ENCODE measurements at places on chromosomes 1 and 21. TPM values are rescaled to one million over a fixed set of nuclear protein-coding genes. Genes with fewer than 3 reads are reported as not detected.
A peak's percentile ranks its signal among the peaks of the same experiment; 100 is the strongest.

DNA sequence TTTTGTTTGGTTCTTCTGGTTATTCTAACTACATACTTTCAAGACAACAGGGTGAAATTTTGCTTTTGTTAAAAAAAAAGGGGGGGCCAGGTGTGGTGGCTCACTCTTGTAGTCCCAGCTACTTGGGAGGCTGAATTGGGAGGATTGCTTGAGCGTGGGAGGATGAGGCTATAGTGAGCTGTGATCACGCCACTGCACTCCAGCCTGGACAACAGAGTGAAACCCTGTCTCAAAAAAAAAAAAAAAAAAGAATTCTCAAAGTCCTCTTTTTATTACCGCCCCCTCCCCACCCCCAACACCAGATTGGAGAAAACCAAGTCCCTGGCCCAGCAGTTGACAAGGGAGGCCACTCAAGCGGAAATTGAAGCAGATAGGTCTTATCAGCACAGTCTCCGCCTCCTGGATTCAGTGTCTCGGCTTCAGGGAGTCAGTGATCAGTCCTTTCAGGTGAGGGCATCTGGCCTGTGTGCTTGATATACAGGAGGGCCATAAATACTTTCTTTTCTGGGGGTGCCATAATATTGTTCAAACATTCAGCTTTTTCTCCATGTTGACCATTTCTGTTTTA is 50.2 kb downstream of the LAMC2 start:
- no peak for DNase-seq

- DNase-seq = no peak
Measured at GRCh38 chr1:2948751-2949680, 72.3 kb upstream of the ACTRT2 start.

Gene PTPN7
- total RNA-seq = 242 TPM

Gene EIF2D
- 45.1 TPM for total RNA-seq

Gene IGSF8
- 44.4 TPM for total RNA-seq

GRCh38 chr1:206419783-206420182 is 50.5 kb upstream of the IKBKE start:
- no peak for DNase-seq

DNA sequence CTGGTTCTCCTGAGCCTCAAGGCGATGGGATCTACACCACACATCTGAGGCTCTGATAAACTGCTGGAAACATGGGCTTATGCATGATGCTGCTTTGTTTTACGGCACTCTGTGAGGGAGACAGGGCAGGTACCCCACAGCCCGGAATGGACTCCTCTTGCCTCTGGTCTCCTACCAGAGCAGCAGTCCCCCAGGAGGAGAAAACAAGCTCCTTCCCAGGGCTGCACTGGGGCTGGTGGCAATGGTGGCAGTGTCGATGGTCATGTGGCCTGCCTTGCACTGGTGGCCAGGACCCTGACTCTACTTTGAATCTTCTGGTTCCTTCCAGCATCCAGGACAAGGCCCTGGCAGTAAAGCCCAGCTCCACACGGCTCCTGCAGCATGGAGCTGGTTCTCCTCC is 79.4 kb downstream of the TOMM20 start:
- DNase-seq = no peak

GRCh38 chr1:230595181-230595580 is 47.1 kb upstream of the COG2 start:
- DNase-seq = no peak

Gene C8A
- not detected for total RNA-seq

GRCh38 chr1:183514235-183514634 is 41.9 kb downstream of the SMG7 start:
- DNase-seq = no peak

GRCh38 chr1:46725736-46726108 is 6.8 kb upstream of the EFCAB14 start:
- DNase-seq = no peak

DNA sequence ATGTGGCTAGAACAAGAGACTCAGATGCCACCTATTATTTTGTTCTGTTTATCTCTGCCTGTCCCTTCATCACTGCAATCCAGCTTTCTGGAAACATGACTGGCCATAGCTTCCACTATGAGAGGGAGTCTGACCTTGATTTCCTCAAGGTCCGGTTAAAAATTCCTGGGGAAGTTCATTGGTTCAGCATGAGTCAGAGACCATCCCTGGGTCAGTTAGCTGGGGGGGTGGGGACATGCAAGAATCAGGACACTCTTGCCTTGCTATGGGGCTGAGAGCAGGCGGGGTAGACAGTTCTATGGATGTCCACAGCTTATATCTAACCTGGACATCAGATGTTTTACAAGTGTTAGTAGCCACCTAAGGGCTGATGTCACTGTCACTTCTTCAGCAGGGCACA is 81.1 kb downstream of the TENT5C start:
- DNase-seq = no peak

- peak; percentile 64 for DNase-seq
Measured at GRCh38 chr1:54542120-54542961, 5.7 kb upstream of the ACOT11 start.

DNA sequence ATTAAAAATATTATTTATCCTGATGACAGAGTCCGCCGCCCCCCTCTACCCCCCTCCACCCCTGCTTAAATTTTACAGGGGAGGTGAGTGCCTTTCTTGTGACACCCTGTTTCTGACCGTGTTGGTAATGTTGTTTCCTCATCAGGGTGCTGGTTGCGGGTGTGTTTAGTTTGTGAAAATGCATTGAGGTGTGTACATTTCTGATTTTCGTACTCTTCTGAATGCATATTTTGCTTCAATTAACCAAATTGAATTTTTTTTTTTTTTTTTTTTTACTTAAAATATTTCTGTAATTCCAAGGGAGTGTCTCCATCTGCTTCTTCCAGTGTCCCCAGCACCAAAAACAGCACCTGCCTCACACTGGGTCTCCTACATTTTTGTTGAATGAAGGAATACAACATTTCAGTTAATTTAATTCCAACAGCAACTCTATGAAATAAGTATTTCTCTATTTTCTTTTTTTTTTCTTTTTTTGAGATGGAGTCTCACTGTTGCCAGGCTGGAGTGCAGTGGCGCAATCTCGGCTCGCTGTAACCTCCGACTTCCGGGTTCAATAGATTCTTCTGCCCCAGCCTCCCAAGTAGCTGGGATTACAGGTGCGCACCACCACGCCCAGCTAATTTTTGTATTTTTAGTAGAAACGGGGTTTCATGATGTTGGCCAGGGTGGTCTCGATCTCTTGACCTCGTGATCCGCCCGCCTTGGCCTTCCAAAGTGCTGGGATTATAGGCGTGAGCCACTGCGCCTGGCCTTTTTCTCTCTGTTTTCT is 5.6 kb upstream of the SLC2A1 start:
- no peak for DNase-seq

Gene POTED
- not detected for total RNA-seq

Gene RNF223
- not detected for total RNA-seq

Gene TRAF3IP3
- total RNA-seq = 322 TPM

DNA sequence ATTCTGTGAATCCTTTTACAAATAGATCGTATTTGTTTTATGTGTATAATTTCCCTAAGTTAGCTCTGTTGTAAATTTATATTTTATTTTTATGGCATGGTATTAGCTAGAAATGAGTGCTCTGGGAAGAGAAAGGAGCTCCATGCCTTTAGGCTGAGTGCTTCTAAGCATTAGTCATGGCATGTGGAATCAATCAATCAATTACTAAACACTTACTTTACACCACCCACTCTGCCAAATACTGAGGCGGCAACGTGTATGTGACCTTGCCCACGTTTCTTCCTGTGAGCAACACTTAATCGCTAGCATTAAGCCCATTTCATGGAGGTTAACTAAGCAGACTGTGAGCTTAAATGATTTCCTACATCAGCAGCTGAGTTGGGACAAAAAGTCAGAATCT is 7.2 kb upstream of the BECN2 start:
- no peak for DNase-seq

Gene DENND2C
- total RNA-seq = 0.40 TPM

- no peak for DNase-seq
Measured at GRCh38 chr21:15285556-15285955, 220.8 kb upstream of the NRIP1 start.

DNA sequence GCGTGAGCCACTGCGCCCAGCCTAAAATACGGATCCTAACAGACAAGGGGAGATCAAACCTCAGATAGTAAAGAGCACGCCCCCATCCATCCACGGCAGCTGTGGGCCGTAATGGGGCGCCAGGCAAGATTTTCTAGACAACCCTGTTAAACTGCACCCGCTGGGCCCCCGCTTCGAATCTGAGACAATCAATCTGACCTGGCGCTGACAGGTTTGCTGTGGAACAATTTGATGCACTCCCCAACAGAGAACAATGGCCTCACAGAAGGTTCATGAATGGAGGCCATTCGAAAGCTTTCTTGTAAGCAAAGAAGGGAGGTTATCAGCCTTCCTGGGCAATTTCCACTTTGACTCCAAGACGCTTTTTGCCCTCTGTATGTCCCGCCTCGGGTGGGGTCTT is 30.5 kb downstream of the CLSTN1 start:
- no peak for DNase-seq

Gene CD101
- 28.6 TPM for total RNA-seq

DNA sequence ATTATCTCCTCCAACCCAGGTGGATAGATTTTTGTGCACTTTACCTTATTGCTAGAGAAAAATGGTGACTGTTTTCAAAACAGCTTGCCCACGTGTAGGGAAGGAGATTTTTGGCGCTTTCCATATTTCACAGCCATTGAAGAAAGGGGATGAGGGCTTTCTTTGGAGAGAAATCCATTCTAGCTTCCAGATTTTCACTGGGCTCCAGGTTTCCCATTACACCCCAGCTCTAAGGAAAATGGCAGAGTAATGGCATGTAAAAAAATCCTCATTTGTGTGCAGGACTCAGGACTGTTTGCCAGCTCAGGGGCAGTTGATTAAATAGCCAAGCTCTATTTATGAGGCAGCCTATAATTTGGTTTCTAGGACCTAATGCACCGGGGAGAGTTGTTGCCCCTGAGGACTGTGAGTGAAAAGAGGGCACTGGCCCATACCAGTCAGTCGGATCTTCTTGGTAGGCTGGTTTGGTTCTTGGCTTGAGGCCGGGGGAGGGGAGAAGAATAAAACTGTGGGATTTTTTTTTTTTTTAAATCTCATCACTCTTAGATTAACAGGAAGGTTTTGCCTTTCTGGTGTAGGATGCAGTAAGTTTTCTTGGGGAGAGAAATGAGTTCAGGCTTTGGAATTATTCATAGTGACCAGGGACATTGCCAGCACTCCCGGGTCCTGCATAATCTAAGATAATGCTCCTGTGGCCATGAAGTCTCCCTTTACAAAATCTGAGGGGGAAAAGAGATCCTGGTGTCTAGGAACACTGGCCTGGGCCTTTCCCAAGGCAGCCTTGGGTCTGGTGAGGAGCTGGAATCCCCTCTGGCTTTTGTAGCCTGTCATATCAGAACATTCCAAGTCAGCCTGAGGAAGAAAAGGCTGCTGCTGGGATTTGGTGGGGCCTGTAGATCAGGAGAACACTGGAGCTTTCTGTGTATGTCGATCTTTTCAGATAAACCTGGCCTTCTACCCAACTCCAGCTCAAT is 1.9 kb upstream of the ARID1A start:
- peak; percentile 24 for DNase-seq

DNA sequence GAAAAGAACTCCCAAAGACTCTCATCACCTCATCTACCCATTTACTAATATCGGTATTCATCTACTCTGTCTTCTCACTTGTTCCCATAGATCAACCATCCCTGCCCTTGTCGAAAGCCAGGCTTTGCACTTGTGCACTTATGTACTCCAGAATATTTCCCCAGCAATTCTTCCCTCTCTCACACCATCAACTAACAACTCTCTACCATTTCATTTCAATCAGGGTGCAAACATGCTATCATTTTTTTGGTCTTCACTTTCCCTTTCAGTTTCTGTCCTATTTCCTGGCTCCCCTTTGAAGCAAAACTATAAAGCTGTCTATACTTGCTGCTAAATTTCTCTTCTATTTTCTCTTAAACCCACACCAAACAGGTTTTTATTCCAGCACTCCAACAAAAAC is 6.7 kb downstream of the C1orf105 start:
- no peak for DNase-seq

DNA sequence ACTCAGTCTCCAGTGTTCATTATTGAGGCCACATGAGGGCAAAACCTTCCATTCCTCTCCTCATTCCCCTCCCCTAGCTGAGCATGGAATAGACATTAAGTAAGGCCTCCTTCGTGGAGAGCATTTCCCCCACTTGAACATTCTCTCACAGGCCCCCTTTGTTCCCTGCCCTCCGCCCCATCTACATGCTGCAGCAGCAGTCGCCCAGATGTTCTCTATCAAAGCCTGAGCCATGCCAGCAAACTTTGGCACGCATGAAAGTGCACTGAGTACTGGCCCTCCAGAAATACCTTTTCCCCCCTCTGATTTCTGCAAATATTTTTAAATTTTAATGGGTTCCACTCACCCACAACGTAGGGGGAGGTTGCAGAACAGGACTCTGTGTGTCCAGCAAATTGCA is 20.9 kb upstream of the GORAB start:
- DNase-seq = no peak

DNA sequence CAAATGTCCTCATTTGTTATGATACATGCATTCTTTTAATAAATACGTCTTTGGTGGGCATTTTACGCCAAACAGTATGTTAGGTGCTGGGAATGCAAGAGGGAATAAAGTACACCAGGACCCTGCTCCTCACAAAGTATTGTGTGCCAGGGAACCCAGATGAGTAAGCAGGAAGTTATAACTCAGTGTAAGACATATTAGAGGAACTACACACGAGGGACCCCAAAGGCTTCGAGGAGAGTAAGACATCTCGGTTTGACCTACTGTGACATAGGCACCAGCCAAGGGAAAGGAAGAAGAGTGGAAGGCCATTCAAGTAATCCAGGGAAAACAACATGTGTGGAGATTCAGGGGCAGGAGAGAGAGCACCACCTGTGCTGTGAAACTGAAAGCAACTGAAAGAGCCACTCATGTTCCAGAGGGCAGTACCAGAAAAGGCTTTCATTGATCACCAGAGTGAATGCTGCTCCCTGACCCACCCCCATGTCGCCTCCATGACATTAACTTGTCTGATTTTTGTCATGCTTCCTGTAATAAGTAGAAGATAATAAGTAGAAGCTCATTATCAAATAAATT is 542.5 kb upstream of the PKN2 start:
- DNase-seq = no peak

Gene FAM110D
- total RNA-seq = not detected

DNA sequence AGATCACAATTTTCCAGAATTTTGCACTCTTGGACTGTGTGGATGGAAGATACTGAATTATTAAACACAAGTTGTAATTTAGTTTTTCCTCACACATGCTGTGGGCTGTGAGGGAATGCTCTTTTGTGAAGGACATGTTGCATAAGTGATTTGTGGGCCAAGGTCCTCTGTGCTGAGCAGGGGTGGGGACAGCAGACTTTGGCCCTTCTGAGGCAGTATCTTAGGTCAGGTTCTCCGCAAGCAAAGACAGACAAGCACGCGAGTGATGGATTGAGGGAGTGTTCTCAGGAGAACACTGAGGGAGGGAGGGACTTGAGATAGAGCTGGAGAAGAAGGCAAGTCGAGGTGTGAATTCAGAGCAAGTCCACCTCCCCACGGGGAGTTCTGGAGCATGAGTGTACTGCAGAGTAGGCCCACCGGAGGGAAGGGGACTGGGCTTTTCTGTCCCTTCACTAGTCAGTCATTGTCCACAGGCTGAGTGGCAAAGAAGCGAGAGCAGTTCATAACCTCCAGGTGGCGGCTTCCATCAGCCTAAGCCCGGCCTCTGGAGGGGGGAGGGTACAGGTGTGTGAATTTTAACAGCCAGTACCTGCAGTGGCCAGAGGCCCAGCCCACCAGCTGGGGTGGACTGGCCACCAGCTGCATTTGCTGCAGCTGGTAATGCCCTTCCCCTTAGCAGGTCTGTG is 19.1 kb upstream of the CD101 start:
- no peak for DNase-seq

Gene RIMKLA
- 2.5 TPM for total RNA-seq

GRCh38 chr1:86470859-86471258 is 2.1 kb downstream of the CLCA1 start:
- no peak for DNase-seq

Gene CCDC17
- total RNA-seq = 2.6 TPM

Data from activated CD8-positive, alpha-beta T cell treated with anti-CD3 and anti-CD28 coated beads, Interleukin-2, amount 10 ng/mL, durations not matched to agents 7 days and 5 days (primary cell).